ENCODE measurements at places on chromosomes 3 and 15.

GRCh38 chr3:170324962-170325361 is 32.6 kb upstream of the SKIL start:
- no peak for DNase-seq

DNA sequence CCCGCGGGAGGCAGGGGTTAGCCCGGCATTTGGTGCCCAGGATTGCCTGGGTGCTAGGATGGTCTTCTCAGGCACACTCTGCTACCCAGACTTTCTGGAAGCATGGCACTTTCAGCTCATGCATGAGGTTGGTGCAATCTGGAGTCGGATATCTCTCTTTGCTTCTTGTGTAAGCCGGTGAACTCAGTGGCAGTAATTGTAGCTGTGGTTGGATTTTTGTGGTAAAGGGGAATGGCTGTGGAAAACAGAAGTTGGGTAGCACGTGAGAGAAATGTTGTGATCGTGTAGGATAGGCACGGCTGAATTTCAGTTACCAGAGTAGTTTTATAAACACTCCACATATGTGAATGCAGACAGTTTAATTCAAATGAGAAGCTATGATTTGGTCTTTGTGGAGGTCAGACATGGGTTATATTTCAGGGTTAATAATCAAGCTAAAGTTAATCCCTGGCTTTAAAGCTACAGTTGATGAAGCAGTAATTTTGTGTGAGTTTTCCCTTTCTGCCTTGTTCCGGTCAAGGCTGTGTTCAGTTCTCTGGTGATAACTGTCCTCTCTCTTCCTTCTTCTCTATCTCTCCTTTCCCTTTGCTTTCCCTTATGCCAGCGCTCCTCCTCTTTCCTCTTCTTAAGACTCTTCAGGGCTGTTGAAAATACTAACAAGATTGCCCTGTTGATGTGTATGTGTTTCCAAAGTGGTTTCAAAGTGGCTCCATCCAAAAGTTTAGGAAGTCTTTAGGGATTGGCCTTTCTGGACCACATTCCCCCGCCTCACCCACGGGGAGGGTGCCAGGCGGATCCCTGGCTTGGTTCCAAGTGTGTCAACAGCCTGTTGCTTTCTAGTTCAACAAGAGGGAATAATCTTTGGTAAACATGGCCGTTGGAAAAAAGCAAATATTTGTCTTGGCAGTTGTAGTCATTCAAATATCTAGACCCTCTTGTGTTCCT is 404.6 kb upstream of the C2CD4B start:
- DNase-seq, result no peak

DNA sequence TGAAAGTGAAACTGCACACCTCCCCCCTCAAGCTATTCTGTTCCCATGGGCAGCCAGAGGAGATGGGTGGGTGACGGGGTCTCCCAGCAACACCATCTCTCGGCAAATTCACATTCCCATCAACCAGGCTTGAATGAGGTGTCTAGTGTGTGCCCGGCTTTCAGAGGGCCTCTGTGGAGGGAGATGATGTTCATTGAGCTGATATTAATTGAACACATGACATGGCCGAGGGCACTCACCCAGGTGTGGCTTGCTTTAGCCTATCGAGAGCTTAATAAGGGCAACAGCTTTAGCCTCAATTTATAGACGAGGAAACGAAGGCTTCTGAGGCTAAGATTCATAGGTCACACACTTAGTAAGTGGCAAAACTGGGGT is 288.0 kb downstream of the UACA start:
- no peak for DNase-seq

- DNase-seq, result no peak
These were observed 618.2 kb upstream of the ZNF717 start for GRCh38 chr3:76403556-76403955.

- DNase-seq, result peak; percentile 79
These were observed 97.0 kb upstream of the NMNAT3 start for GRCh38 chr3:139774560-139775302.

- DNase-seq, result no peak
These were observed 1.3 kb downstream of the SRP14 start for GRCh38 chr15:40037721-40038120.

DNA sequence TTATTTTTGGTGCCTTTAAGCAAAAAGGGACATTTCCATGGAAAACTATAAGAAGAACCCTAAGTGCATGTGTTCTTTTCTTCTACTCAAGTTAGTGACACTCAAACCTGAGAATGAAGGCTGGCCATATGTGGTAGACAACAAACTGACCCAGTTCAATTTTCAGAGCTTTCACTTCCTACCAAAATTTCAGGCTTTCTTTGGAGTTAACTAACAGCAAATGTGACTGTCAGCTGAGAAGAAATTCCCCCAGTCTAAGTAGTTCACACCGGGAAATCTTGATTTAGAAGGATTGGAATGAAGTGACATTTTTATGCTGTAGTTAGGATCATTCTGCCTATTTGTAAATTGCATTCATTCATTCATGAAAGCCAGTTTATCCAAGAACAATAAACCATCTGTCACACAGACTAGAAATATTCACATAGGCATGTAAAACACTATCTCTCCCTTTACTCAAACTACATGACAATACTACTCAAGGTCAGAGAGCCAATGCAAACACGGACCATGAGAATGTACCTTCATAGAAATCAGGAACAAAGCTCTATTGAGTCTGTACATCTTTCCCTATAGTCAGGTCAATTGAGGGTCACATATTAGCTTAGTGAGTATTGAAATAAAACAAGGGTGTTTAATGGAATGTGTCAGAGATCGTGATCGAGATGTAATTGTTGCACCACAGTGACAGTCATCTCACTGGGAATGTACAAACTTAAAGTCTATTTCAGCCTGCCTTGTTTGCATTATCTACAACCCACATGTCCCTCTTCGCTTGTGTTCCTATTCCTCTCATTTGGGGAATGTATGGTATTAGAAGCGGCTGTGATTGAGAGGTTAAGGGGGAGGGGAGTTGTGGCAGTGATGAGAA is 113.8 kb upstream of the TGFBR2 start:
- no peak for DNase-seq

GRCh38 chr3:62874711-62875557 is at the start of gene CADPS:
Gene CADPS, minus strand, starts transcription at chr3:62875416. Its CDS starts 387 bp downstream, at chr3:62875029.
- peak; percentile 30 for DNase-seq

DNA sequence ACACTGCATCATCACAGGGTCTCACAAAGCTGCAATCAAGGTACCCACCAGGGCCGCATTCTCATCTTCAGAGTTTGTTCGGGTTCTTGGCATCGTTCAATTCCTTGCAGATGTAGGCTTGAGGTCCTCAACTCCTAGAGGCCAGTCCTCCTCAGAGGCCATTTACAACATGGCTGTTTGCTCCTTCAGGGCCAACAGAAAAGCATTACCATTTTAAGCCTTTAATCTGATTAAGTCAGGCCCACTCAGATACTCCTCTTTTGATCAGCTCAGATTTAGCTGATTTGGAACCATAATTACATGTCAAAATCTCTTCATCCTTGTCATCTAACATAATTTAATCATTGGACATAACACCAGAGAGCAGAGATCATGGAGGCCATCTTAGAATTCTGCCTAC is 55.4 kb downstream of the BFSP2 start:
- no peak for DNase-seq

- DNase-seq, result no peak
These were observed 516.3 kb upstream of the CADM2 start for GRCh38 chr3:84442533-84442932.

- no peak for DNase-seq
These were observed 52.6 kb upstream of the MYO5C start for GRCh38 chr15:52348056-52348745.

GRCh38 chr3:150161011-150161410 is 190.3 kb upstream of the PFN2 start:
- DNase-seq, result no peak

- no peak for DNase-seq
These were observed 19.1 kb upstream of the PAQR5 start for GRCh38 chr15:69279636-69280035.

GRCh38 chr15:58666957-58667356 is 82.5 kb downstream of the ADAM10 start:
- DNase-seq, result no peak

- DNase-seq, result peak; percentile 11
These were observed 7.5 kb downstream of the GNB5 start for GRCh38 chr15:52183562-52184173.

DNA sequence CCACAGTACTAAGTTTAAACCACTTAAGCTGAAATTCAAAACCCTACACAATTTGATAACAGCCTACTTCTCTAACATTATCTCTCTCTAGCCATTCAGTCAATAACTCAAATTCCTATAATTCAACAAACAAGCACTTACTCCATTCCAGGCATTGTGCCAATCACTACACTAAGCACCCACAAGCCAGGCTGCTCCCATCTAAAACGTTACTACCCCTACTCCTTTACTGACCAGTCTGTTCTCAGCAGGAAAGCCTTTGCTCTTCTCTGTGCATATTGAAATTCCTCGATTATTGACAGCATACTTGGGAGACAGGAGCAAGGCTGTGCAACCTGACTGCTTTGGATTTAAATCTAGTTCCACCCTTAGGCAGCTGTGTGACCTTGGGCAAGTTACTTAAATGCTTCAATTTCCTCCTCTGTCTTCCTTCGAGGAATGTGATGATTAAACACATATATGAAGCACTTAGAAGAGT is 177.2 kb upstream of the THBS1 start:
- DNase-seq, result no peak

- no peak for DNase-seq
These were observed 33.4 kb upstream of the ZNF609 start for GRCh38 chr15:64426845-64427465.

GRCh38 chr3:101074518-101074917 is 81.3 kb upstream of the ABI3BP start:
- no peak for DNase-seq

DNA sequence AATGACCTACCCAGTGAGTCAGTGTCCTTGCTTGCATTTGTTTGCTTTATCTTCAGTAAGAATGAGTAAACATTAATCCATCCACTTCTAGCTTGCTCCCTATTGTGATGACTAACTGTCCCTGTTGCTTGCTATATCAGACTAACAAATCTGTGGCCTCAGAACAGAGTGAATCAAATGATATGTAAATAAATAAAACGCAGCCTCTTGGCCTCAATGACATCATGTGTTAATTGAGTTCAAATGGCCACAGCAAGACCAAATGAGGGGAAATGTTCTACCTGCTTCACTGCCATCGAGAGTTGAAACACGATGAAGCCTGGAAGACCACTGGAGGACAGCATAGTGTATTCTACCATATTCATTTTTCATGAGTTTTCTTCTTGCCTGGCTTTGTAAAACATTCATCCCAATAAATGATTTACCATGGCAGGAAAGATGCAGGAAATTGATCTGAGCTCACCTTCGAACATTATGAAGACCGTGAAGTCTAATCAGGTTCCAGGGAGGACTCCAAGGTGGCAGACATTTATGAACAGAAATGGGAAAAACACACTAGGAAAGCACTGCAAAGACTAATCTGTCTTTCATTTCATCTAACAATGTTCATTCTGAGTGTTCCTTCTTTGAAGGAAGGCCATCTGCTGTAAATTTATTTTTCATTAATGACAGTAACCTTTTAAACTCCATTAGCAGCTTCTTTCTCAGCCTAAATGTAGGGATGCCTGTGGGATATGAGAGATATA is 1144.5 kb downstream of the TUSC7 start:
- DNase-seq, result no peak

- DNase-seq, result no peak
These were observed 22.2 kb downstream of the BTD start for GRCh38 chr3:15623535-15624440.

GRCh38 chr3:133799794-133800585 is 5.6 kb upstream of the SRPRB start:
- DNase-seq, result no peak

GRCh38 chr3:173945806-173946205 is 548.3 kb downstream of the NLGN1 start:
- no peak for DNase-seq

DNA sequence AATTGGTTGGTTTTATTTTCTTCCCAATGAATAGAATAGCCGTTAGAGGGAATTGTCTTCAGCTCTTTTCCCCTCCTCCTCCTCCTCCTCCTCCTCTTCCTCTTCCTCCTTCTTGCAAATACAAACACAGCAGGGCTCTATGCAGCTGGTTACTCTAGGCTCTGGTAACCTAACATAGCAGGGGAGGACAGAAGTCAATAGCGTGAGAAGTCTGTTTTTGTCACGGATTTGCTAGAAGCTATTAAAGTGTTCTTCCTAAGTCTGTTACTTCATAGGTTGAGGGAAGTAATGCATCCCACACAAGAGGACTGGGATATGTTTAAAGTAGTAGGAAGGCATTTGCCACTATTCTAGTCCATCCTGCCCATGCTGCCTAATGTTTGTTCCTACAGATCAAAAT is 374.7 kb upstream of the TPRG1 start:
- DNase-seq, result no peak

- DNase-seq, result no peak
These were observed 110.7 kb downstream of the TJP1 start for GRCh38 chr15:29711531-29711930.

DNA sequence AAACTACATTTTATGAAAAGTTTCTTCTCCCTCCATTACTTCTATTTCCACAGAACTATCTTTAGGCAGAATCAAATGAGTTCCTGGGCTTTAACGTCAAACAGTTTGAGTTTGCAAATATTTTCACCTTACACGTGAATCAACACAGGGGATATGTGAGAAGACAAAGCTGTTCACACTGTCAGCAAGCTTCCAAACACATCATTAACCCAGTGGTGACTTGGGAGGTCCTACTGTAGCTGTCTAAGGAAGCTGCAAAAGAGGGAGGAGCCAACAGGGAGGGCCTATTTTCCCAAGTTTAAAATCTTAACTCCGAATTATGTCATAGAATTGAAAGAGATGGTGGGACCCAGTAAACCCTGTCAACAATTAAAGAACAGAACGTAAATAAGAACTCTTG is 337.8 kb upstream of the DNAJC19 start:
- DNase-seq, result no peak

DNA sequence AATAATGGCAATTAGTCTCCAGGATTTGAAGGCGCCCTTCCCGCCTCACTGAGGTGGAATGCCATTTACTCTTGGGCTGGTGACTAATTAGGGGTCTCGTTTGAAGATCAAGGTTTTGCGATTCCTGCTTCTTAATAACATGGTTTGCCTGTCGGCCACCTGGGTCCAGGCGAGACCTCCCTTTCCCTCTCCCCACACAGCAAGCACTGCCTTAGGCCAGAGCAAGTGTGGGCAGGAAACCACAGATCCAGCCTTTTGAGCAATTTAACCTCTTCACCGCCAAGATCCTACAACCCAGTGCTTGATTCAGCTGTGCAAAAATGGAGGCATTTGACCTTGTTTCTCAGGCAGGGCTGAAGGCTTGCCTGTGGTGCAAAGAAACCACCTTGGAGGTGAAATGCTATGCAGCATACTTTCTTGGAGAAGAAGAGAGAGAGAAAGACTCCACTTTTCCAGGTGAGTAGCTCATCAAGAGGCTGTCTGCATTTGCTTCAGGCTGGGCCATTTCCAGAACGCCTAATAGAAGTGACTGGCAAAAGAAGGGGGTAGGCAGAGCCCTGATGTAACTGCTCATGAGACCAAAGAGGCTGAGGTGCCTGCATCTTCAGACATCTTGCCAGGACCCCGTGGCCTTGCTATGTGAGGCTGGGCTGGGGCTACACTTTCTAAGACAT is 34.1 kb upstream of the WNT5A start:
- DNase-seq, result no peak

- DNase-seq, result peak; percentile 45
These were observed 317 bp downstream of the ROBO2 start for GRCh38 chr3:77040216-77040615.

GRCh38 chr3:156720826-156721225 is 46.4 kb downstream of the TIPARP start:
- no peak for DNase-seq

All from NCI-H446 (cell line).